Activated gamma-delta T cell treated with anti-CD3 and anti-CD28 coated beads, Interleukin-2, amount 50 U/mL, for 16 hours (primary cell): ENCODE measurements at places on chromosomes 13 and 19.

DNA sequence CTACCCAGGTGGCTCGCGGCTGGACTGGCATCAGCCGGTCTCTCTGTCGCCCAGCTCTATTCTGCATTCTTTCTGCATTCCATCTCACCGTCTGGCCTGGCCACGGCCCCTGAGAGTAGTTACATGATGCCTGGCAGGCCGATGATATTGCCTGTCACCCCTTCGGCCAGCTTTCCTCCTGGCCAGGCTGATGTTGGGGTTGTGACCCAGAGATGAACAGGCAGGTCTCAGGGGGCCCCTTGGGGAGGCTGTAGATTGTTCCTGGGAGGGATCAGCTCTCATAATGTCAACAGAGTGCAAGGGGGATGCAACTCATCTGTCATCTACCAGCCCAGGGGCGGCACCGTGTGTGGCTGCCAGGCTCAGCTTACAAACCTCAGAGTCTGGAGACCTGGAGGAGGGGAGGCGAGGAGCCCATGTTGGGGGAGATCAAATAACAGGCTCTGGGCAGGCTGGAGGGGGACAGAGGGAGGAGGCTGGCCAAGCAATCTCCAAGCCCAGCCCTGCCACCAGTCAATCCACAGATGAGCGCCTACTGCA is 13.6 kb upstream of the FBXO17 start:
- no peak for DNase-seq

- no peak for DNase-seq
Observed at GRCh38 chr19:35061583-35062373, 20.3 kb downstream of the HPN start.

DNA sequence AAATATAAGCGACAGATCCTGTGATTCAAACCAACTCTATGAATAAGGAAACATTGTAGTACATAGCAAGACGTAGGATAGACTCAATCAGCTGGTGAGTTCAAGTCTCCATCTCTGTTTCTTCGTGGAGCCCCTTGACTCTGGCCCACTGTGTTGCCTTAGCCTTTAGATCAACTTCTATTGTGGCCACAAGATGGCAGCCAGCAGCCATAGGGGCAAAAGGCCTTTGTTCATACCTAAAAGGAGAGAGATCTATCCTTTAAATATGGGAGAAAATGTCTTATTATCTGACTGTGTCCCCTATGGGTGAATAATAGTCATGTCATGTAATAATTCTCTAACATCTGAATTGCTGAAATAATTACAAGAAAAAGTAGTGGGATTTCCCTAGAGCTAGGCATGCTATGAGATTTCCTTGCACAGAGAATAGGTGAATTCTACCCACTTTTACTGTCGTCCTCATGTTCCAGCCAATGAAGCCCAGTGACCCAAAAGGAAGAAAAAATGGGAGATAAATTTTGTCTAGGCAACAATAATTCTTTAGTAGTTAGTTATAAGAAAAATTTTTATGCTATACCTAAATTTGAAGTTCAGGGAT is 129.4 kb downstream of the PCDH20 start:
- DNase-seq, result no peak

DNA sequence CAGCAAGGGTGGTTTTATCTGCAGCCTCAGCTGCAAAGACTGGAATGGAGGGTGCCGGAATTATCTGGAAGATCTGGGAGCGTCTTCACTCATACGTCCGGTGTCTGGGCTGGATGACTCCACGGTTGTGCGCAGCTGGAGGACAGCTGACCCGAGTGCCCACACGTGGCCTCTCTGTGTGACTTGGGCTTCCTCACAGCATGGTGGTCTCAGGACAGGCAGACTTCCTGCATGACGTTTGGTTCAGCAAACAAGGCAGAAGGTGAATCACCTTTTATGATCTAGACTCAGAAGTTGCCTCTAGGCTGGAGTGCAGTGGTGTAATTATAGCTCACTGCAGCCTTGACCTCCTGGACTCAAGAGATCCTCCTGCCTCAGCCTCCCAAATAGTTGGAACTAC is 33.2 kb downstream of the CACNG6 start:
- DNase-seq, result no peak

DNA sequence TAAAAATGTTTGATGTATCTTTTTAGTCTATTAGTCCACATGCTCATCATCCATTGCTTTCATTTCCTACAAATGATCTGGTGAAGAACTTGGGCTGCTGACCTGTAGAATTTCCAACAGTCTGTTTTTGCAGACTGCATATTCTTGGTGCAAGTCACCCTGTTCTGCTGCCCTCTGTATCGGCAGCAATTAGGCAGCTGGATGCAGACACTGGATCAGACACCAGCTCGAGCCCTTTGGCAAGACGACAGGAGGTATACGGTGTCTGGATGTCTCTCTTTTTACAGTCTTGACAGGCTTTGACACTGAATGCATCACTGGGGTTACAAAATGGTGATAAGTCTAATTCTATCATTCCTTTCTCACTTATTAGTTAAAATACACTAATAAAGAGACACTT is 21.8 kb downstream of the MTRF1 start:
- DNase-seq, result no peak
